ELF-1 (cell line): ENCODE measurements at places on chromosomes 13 and 19.

DNA sequence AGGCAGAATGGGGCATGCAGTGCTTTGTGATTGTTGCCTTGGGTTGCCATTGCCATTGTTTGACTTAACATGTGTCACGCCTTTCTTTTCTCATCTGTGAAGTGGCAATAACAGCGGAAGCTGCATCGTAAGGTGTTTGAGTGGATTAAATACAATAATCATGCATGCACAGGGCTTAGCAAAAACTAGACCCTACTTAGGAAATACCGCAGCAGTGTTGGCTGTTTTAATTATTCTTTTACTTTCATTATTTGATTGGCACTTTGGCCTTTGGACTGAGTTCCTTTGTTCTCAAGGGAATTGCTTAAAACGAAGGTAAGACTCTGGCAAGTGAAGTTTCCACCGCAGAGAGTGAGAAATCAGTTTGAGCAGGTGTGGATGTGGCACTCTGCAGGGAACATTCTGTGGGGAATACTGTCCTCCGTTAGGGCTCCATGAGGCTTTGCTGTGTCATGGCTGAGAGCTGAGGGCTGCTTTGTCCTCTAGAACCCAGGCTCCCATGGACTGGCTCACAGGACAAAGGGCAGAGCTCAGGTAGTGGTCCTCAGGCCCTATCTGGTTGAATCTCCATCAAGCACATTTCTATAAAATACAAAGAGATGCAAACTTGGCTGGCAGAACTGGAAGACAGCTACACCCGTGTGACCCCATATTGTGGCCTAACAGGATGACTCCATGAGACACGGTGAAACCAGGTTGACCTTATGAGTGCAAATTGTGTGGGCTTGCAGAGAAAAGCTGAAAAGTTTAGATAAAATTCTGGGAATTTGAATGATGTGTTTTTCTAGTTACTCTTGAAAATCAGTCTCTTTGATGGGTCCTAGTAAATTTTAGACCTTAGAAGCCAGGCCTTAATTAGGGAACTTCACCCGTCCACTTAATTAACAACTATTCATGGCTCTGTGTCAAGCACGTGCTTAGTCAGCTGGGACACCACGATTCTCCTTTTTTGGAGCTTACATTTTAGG lies 407.2 kb downstream of the KCNRG start:
- no peak for DNase-seq

DNA sequence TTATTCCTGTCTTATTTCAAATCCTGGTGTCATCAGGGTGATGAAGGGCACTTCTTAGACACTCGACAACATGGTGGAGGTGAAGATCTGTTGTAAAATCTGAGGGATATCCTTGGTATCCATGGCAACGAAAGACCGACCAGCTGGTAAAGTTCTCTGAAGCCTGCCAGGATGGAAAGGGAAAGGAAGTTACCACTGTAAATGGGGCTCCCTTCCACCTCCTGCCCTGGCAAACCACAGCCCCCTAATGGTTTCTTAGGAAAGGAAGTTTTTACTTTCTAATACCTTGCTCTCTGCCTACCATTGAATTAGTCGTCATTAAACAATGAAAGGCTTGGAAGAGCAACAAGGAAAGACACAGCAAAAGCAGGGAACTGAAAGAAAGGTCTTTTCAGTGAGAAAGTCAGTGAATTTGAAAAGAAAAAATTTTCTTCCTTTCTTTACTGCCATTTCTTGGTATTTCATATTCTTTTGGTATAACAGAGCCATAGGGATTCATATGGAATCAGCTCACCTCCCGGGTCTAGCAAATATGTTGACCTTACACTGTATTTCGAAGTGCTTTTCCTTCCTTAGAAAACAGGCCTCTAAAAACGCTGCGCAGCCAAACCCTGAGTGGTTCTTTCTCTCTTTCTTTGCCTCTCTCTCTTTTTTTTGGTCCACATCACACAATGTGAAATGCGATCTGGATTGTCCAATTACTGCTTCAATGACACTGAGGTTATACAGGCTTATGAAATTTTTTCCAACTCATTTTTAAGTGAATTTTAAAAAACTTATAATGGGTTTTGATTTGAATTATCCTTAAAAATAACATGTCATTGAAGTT lies 111.0 kb downstream of the RGCC start:
- no peak for DNase-seq

- DNase-seq, result no peak
Observed at GRCh38 chr19:48905664-48906063, 5.6 kb downstream of the NUCB1 start.

- peak; percentile 65 for DNase-seq
Observed at GRCh38 chr13:78020861-78021260, 102.2 kb upstream of the EDNRB start.

GRCh38 chr19:39299404-39299803 lies 3.2 kb downstream of the IFNL1 start:
- no peak for DNase-seq

DNA sequence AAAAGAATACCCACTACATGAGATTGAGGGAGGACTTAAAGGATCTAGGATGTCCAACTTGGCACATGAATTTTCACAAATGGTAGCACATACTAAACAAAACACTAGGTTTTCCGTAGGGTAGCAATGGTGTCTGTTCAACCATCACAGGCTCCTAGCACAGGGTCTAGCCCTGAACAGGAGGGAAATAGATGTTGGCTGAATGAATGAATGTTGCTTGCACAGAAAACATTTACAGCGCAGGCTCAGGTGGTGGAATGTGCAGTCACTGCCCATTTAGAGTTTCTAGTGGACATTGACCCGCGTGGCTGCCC lies 1.9 kb upstream of the MYCBP2 start:
- DNase-seq, result no peak

GRCh38 chr13:92716749-92717148 lies 509.9 kb upstream of the GPC6 start:
- no peak for DNase-seq

- DNase-seq, result no peak
Observed at GRCh38 chr19:18637673-18638630, 1.1 kb downstream of the KLHL26 start.

GRCh38 chr19:1503089-1503924 lies 9.5 kb downstream of the ADAMTSL5 start:
- peak; percentile 74 for DNase-seq

DNA sequence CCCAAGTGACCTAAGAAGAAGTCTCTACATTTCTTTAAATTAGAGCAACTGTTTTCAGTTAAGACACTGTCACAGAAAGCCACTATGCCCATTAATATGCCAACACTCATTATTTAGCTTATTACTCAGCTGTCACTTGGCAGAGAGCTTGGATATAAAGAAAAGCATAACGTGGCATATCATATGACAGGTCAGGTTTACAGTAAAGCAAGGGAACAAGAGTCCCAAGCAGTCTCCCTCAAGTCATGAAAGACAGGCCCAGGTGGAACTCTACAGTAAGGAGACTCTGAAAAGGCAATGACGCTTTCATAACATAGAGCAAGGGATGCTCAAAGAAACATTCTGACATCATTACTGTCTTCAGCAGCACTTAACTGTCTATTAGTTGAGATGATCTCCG lies 6.3 kb downstream of the LHFPL6 start:
- DNase-seq, result no peak

DNA sequence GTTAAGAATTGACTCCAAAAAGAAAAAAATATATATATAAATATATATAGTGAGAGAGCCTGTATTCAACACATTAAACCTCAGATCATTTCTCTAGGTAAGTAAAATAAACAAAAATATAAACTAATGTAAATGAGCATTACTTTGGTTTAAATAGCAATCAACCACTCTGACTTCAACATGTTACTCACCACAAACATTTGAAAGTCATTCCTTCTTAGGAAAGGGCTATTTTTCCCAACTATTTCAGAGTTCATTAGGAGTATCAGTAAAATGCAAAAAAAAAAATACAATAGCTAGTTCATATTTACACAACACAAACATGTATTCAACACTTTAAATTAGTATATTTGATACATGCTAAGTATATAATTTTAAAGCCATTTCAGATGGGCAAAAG lies 40.5 kb downstream of the KLF12 start:
- DNase-seq, result no peak
